Omental fat pad (tissue), 4 donors: ENCODE measurements at places on chromosomes 1 and 21.

GRCh38 chr1:174244017-174244416 lies 84.7 kb downstream of the RABGAP1L start:
- DNase-seq, result no peak

GRCh38 chr1:119144813-119145212 lies 4.4 kb upstream of the WARS2 start:
- DNase-seq, result no peak

GRCh38 chr21:38765056-38765455 lies 40.7 kb upstream of the ETS2 start:
- DNase-seq, result no peak

DNA sequence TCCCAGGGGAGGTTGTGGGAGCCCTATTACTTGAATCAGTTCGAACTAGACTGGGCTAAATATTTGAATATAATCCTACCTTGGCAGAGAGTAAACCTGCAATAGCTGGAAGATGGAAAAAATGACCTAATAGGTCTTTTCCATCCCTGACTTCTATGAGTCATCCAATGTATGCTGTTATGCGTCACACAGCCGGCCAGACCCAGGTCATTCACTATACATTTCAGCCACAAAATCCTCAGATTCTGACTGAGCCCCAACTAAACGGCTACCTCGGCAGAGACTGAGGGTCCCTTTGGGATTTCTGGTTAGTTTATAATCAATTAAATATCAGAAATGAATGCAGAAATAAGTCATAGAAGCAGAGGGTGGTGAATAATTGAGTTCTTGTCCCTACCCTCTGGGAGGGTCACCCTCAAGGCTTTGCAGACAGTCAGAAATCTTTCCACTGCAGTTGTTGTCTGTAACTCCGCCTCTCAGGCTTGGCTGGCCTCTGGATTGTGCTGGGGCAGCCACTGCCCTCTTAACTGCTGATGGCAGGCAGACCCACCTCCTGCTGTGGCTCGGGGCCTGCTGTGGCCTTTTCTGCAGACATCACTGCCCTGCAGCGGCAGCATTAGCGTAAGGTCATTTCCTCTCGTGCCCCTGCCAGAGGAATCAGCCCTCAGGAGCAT lies 240.5 kb downstream of the TGFB2 start:
- no peak for DNase-seq

- peak; percentile 42 for DNase-seq
These were observed 25.0 kb upstream of the LAPTM5 start for GRCh38 chr1:30782361-30783255.

- DNase-seq, result peak; percentile 60
These were observed 34.2 kb downstream of the BATF3 start for GRCh38 chr1:212665241-212666115.

DNA sequence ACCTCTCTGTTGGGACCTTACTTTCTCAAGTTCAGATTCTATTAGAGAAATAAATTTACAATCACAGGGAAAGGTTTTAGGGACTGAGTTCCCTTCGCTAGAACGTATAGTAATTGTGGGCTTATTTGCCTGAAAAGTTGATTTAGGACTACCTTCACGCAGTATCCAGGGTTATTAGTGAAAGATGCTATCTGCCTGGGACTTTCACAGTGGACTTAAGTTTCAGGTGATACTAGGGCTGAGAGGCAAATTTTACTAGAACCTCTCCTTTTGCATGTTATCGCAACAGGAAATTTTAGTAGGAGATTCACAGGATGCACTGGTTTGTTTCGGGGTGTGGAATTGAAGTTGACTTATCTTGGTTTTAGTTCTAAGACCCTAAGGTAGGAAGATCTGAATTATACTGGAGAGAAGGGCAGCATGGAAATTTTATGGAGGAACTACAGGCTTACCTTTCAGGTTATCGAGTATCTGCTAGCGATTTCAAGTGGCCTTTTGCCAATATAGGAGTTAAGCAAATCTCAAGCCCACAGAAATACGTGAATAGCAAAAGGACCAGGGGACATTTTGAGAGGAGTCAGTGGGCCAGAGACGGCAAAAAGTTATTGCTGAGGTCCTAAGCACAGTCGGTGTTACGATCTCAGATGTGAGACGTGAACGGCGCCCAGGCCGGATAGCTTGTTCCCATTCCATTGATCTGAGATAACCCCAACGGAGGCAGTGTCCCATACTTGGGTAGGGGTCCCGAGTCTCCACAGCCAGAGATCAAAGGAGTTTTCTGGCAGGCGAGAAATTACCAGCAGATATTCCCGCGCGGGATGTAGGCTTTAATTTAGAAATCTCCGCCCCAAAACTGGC lies 723 bp upstream of the GNAI3 start:
- no peak for DNase-seq

DNA sequence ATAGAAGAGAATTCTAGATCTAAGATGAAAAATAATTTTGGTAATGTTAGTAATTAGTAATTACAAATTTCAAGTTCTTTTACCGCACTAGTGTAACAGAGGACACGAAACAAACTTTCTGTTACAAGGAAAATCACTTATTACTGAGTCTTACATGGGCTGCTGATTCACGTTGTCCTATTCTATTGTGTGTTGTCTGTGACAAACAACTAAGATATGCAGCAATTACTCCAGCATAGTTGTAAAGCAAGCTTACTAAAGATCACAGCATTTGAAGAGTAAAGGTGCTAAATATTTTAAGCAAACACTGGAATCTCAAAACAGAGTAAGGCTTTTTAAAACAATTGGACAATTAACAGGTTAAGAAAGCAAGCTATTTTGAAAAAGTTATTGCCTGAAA lies 502.3 kb downstream of the KCNT2 start:
- no peak for DNase-seq

DNA sequence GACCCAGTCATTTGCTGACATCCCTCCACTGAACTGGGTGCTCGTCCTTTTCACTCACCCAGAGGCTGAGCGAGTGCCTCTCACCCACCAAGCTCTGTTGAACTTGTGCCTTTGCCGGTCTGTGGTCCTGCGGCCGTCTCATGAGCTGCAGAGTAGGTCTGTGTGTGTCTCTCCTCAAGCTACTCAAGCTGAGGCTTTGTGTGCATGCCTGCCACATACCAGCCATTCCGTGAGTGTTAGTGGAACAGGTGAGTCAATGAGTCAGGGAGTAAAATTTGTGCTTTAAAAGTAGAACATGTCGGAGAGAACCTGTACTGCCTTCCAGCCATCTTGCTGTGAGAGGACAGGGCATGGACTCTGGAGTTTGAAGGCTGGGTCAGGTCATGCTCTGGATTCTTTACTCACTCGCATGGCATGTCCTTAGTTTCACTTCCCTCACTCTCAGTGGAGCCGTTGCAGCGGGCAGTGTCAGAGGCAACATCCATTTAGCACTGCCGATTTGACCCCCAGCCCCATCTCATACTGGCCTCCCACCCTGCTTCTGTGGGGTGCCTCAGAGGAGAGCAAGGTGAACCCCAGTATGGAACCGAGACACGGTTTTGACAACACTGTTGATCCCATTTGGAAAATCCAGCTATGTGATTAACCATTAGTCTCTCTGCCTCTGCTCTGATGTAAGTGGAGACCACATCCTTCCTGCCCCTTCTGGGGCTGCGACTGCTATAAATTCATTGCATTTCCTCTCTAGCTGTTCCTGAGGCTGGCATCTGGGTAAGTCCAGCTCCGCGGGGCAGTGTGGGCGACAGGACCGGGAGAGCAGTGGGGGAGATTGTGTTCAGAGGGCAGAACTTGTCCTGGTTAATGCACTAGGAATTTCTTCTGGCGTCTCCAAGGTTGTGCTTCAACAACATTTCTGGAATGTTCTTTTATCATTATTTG lies at the start of gene NLRP3:
Gene NLRP3, plus strand, starts transcription at position 751 of the 939 bp plus-strand sequence. CDS start 2,628 bp downstream, outside the sequence.
- DNase-seq, result no peak

DNA sequence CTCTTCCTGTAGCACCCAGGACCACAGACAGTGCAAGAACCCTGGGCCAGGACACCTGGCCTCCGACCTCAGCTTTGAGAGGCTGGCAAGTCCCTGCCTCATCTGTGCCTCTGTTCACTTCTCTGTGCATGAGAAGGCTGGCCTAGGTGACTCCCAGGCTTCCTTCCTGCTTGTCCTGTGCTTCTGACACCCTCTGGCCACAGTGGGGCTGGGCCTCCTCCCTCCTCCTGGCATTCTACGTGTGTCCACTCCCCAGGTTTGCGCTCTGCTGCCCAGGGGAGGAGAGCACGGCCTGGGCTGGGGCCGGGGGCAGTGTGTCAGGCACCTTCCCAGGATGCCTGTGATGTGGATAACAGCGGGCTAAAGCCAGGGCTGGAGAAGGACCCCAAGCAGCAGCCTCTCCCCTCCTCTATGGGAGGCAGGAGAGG lies 30.3 kb upstream of the PKP1 start:
- DNase-seq, result no peak

GRCh38 chr1:231216498-231216897 lies 24.5 kb upstream of the GNPAT start:
- no peak for DNase-seq
